Activated T-cell treated with anti-CD3 and anti-CD28 coated beads, Interleukin-2, amount 50 U/mL, for 48 hours (primary cell): ENCODE measurements at places on chromosomes 1 and 21.

DNA sequence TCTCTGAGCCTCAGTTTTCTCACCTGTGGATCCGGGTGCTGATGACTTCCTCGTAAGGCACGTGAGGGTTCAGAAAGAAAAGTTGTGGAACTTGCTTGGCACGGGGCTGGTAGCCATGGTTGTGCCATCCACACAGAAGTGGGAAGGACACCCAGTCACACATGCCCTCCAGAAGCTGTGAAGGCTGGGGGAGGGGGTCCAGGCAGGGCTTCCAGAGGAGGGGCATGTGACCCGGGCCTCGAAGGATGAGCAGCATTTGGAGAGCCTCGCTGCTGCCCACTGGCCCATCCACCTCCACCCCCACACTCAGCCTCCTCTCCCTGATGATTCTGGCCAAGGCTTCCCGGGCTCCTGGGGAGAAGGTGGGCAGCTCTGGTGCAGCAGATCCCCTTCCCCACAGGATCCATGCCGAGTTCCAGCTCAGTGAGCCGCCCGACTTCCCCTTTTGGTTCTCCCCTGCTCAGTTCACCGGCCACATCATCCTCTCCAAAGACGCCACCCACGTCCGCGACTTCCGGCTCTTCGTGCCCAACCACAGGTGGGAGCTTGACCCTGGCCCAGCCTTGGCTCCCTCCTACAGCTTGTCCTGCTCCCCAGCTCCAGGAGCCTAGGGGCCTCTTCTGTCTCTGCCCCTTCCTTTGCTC, 9.4 kb downstream of the SELENON start:
- no peak for DNase-seq

DNA sequence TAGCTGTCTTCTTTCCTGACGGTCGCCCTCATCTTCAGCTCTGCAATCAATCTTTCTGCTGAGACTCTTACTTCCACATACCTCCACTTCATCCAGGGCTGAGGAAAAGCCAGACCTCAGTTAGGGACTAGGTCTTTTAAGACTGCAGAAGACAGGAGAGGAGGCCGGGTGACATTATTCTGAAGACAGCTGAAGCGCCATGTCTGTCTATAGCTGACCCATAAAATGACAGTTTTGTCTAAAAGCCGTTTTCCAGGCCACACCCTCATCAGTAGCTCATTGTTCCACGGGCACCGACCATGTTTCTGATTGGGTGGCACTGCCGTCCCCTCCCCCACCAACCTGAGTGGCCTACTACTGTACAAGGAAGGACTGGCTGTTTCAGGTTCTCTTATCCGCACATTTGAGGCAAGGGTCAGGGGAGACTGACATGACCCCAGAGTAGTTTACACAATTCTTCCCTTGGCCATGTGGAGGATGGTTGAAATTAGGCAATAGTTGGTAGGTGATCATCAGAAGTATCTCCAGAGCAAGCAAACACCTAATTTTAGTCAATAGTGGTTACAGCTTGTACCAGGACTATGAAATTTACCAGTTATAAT, at the start of gene ADCY10:
ADCY10 (minus strand) TSS at position 240 of the 602 bp plus-strand sequence. CDS start 8,994 bp downstream, outside the sequence.
- no peak for DNase-seq

- no peak for DNase-seq
Measured at GRCh38 chr1:93665015-93665414, 16.6 kb downstream of the BCAR3 start.

DNA sequence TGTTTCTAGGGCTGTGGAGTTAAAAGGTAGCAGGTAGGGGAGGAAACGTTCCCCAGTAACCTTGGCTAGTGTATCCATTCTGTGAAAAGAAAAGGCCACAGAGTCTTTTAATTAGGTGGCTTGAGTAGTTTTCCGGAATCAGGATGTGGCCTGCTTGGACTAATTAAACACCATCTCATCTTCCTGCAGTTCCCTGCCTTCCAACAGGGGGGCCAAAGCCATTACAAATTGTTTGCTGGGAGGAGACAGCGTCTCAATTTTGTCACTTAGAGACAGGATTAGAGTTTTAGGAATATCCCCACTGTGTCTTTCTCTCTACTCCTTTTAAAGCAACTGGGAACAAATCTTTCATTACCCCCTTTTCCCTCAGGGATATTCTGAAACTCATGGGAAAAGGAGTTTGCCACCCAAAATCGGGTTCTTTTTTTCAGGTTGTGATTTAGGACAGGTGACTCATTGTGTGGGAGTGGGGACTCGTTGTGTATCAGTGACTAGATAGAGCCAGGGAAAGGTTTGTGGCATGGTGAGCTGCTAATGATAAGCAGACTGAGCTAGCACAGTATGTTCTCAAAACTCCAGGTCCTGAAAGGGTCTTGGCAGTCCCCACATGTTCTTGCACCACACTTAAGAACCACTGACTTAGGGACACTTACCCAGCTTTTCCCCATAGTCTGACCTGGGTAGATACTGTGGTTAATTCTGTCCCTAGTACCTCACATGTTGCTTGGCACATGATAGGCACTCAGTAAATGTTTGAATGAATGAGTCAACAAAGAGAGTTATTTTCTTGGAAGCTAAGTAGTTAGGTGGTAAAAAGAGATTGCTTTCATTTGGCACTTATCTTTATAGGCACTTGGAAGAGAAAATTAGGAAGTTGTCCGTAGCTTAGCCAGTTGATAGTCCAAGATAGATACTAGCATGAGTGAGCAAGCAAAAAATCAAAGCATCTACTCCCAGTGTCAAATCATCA, 22.5 kb downstream of the INTS3 start:
- no peak for DNase-seq

DNA sequence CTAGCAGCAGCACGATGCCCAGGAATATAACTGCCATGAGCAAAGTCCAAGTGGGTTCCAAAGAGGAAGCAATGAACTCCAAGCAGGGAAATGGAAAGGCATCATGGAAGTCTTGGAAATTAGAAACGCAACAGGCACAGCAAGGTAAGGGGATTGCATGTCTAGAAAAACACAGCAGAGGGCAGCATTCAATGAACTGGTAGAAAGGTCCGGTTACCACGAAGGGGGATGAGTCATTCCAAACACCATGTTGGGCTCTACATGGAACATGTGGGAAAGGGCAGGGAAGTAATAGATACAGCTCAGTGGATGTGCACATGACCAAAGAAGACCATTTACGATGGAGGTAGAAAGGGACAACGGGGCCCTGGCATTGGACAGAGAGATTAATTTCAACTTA, 36.4 kb downstream of the RXRG start:
- peak; percentile 24 for DNase-seq

DNA sequence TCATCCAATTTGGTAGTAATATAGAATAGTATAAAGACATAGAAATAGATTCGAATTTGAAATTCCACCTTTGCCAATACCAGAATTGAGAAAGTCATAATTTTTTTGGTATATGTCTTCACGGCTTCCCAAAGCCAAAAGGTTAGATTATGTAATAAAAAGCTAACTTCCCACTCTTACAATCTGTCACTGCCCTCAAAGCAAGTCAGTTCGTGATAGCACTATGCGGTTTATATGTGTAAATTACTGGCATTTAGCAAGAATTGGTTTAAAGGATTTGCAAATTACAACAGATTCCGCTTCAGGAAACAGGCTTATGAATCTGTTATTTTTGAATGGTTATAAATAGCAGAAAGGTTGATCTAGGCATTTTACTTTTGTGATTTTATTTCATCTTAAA, 679.4 kb upstream of the ADGRL2 start:
- DNase-seq: no peak

DNA sequence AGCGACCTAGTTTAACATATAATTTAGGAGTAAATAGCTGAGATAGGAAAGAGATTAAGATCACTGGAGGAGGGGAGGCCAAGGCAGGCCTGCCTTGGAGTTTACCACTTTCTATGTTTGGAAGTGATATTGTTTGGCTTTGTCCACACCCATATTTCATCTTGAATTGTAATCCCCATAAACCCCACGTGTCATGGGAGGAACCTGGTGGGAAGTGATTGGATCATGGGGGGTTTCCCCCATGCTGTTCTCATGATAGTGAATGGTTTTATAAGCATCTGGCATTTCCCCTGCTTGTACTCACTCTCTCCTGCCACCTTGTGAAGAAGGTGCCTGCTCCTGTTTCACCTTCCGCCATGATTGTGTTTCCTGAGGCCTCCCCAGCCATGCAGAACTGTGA, 58.3 kb upstream of the ARTN start:
- DNase-seq: no peak

DNA sequence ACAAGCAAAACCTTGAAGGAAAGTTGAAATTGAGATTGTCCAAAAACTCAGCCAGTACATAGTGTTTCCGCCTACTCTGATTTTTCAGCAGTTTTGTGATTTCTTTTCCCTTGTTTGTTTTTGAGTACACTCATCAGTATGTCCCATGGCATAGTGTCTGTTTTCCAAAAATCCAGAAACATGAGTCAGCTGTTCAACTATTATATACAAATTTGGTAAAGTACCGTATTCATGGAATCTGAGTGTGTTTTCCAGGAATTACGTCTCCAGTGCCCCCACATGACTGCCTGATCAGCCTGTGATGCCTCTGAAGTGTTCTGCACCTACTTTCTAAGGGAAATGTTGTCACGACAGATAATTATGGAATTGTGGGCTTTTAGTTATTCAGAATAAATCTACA, 186.8 kb downstream of the LTN1 start:
- no peak for DNase-seq

DNA sequence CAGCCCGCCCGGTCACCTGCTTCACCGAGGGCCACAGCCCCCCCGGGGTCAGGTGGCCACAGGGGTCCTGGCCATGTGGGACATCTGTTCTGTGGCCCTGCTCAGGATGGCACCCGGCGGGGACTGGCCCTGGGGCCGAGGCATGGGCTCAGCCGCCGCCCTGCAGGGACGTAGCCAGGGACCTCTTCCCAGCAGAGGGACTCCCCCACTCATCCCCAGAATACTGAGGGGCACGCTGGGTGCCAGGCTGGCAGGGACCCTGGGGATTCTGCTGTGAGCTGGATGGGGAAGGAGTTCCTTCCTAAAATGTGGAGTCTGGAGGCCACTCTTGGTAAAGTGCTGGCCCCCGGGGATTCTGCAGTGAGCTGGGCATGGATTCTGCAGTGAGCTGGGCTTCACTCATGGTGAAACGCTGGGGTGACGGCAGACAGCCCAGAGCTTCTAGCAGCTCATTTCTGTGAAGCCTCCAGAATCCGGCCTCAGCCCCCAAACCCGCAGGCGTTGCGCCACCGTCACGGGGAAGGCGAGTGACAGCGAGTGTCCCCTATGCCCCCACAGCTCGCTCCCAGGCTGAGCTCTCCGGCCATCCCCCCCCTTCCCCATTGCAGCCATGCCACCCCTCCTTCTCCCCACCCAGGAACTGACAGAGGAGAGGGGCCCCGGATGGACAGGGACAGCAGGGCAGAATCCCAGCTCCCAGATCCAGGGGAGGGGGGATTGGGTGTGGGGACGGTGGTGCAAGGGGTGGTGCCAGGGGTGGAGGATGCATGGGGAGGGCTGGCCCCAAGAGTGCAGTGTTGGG, 1.4 kb downstream of the ITGB2 start:
- DNase-seq: peak; percentile 55

- DNase-seq: no peak
Measured at GRCh38 chr1:43418858-43419257, 29.2 kb downstream of the SZT2 start.

DNA sequence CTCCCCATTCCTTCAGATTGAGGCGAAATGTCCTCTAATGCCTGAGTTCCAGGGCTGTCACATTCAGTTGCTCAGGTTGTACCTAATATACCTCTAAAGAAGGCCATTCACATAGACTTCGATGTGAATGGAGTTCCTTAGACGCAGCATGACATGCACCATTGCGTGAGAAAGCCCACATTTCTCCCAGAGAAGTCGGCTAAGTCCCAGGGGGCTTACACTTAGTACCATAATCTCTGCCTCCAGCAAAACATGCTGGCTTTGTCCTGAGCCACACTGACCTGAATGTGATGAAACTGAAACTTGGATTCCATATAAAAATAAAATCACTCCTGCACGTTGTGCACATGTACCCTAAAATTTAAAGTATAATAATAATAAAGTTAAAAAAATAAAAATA, 23.2 kb upstream of the SLC2A1 start:
- DNase-seq: no peak

DNA sequence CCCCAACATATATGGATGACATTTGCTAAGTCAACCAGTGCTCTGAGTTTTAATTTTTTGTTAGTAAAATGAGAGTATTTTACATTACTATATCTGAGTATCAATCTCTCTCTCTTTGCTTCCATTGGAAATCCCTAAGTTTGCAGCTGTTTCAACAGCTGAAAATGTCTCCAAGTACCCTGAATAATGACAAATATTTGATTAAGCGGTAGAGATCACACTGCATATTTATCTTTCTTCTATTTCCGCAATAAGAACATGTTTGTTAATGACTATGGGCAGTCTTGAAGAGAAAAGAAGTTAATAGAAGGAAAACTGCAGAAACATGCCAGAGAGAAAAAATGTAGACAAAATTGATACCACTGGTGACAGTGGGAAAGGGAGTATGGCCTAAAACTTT, 1117.5 kb downstream of the NCAM2 start:
- no peak for DNase-seq

DNA sequence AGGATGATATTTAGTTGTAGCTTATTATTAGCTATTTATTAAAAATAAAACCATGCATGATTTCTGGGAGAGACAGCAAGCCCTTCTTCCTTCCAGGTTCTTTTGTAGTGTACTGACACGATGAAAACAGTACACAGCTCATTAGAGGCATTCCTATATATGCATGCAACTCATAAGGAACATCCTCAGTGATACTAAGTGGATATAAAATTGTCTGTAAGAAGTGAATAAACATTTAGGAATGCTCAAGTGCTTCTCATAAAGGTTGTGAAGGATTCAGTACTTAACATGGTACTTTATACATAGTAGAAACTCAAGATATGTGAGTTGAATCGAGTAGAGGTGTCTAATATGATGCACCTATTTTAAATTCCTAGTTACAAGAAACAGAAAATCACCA, 287.7 kb downstream of the SDCCAG8 start:
- no peak for DNase-seq

DNA sequence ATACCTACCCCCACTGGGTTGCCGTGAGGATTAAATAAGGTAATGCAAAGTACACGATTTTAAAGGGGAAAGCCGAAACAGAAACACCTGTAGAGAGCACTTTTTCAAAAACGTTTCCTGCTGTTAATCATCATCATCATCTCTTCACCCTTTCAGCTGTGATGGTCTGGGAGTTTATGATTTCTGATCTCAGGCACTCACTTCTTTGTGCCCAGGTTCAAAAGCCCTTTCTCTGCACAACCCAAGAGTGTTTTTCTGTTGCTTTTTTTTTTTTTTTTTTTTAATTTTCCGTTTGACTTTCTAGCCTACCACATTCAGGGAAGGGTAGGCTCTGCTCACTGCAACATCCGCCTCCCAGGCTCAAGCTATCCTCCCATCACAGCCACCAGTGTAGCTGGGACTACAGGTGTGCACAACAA, 936 bp upstream of the UBXN11 start:
- DNase-seq: no peak

- no peak for DNase-seq
Measured at GRCh38 chr1:182687361-182687760, 3.0 kb upstream of the RGS8 start.

GRCh38 chr1:10626131-10626731, 151.5 kb downstream of the PEX14 start:
- DNase-seq: no peak
